ENCODE measurements at places on chromosomes 7 and 10.

- no peak for DNase-seq
Observed at GRCh38 chr10:26840938-26841732, 19.6 kb downstream of the ABI1 start.

GRCh38 chr7:80609751-80610150 lies 28.7 kb upstream of the CD36 start:
- DNase-seq = no peak

GRCh38 chr7:17690030-17690429 lies 250.3 kb downstream of the SNX13 start:
- no peak for DNase-seq

GRCh38 chr7:85806321-85806720 lies 619.5 kb upstream of the SEMA3D start:
- DNase-seq = no peak

DNA sequence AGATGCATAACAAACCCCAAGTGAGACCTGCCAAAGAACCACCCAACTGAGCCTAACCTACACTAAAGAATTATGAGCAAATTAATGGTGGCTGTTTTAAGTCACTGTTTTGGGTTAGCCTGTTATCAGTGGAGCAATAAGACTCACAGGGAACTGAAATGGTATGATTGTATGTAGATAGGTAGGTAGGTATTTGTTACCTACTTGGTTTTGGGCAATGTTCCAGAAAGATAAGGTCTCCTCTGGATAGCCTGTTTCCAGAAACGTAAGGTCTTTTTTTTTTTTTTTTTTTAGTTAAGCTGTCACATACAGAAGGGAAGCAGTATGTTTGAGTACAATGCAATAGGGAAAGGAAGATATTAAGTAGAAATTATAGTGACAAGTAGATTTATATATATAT lies 47.6 kb downstream of the PSMC2 start:
- DNase-seq = no peak

DNA sequence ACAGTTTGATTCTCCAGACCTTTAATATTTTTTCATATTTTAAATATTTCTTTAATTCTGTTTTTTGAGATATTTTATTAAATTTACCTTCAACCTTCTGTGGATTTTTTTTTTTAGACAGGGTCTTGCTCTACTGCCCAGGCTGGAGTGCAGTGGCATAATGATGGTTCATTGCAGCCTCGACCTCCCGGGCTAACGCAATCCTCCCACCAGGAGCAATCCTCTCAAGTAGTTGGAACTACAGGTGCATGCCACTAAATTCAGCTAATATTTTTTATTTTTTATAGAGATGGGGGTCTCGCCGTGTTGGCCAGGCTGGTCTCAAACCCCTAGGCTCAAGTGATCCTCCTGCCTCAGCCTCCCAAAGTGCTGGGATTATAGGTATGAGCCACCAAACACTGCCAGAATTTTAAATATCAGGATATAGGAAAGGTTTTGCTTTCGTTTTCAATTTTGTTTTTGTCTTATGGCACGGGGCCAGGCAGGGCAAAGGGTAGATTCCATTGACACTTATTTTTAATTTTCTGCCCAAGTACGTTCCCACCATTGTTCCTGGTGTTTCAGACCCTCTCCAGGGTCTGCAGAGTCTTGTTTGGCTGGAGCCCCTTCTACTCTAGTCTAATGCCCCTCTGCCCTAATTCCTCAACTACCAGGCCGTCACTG lies 1.2 kb downstream of the TACC2 start:
- no peak for DNase-seq

- no peak for DNase-seq
Observed at GRCh38 chr10:56551037-56551436, 190.0 kb upstream of the ZWINT start.

DNA sequence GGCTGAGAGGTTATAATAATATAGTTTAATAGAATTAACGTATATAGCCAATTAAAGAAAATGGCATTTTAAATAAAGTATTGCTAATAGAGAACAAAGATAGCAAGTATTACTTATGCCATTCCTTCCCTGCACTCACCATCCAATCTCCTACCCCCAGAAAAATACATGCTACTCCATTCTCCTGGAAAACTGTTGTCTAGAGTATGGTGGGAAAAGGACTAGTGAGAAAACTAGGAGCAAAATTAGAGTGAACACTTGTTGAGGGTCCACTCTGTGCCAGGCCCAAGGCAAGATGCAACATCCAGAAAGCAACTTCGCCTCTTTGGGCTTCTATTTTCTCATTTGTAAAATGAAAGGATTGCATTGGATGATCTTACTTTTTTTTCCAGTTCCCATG lies 149.1 kb downstream of the CPED1 start:
- no peak for DNase-seq

GRCh38 chr10:81969136-81969535 lies 94.1 kb downstream of the NRG3 start:
- no peak for DNase-seq

DNA sequence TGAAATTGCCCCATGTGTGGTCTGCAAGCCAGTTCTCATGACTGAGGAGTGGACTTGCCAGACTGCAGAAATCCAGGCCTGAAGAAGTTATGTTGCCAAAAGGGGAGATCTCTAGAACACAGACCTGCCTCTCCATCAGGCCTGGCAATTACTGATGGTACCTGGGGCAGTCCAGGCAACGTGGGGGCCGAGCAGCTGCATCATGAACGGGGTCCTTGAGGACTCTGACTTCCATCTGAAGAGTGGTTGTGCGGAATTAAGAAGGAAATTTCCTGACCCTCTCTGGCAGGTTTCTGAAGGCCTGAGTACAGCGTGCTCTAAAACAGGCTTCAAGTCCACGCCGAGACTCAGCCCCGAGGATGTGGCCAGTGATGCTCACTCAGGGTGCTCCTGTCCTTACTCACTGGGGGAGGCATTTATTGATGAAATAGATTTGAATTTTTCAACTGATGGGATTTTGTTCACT lies 30.4 kb downstream of the RAMP3 start:
- DNase-seq = no peak

GRCh38 chr10:99845837-99846382 lies 63.5 kb downstream of the ABCC2 start:
- DNase-seq = peak; percentile 66

- no peak for DNase-seq
Observed at GRCh38 chr10:108425283-108425964, 1260.9 kb upstream of the SORCS1 start.

DNA sequence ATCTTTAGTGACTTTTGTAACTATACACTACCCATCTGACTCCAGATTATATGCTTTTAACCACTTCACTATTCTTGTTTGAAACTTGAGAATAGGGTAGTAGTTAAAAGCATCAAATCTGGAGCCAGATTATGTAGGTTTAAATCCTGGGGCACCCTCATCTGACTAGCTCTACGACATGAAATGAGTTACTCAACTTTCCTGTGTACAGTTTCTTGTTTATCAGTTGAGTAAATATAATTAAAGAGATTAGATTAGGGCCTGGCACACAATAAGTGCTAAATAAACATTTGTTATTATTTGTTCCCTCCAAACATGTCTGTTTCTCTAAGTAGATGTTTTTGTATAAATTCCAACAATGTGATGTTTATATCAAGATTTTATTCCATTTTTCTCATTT lies 485.3 kb upstream of the LRRTM3 start:
- no peak for DNase-seq

GRCh38 chr10:11835704-11836103 lies 12.5 kb downstream of the PROSER2 start:
- DNase-seq = no peak

DNA sequence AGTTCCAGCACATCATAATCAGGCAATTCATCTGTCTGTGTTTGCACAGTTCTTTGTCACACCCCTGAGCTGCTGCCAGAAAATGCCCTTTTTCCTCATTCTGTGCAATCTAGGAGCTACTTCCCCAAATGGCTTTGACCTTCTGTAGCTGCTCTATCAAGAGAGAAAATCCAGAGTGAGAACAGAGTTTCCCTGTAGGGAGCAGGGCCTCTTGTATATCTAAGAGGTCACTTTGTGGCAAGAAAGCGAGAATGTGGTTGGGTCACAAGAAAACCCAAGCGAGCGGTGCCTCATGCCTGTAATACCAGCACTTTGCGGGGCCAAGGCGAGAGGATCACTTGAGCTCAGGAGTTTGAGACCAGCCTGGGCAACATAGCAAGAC lies 24.3 kb downstream of the SLC29A3 start:
- no peak for DNase-seq

GRCh38 chr10:69104994-69105790 lies 17.3 kb downstream of the SRGN start:
- DNase-seq = no peak

- no peak for DNase-seq
Observed at GRCh38 chr10:119241066-119241465, 33.7 kb downstream of the GRK5 start.

DNA sequence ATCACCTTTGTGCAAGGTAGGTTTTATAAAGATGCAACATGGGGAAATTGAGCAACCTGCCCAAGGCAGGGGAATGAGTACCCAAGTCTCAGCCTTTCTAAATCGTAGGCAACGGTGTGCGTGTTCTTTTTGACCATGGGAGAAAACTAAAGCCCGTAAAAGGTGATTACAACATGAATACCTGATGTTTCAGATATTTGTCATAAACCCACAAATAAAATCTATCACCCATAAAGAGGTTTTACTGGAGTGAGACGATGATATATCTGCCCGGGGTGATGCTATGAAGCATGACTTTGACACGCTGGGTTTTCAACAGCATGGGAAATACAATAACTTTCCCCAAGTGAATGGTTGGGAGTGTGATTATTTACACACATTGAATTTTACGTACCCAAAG lies 406.3 kb upstream of the KLF6 start:
- no peak for DNase-seq

DNA sequence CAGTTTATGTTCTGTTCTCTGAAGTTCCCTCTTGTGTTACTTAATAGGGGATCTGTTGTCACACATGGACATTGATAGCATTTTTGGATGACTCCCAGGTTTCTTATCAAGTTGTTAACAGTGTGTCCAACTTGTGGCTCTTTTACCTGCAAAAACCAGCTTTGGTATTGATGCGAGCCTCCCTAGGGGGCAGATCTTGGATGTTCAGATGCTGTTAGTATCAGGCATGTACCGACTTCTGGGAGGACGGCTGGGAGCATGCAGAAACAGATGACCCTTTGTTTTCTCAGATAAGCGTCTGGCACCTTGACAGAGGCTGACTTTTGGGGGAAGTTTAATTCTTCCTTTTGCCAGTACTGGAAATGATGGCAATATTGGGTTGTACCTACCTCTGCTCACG lies 2.2 kb downstream of the PLPP4 start:
- no peak for DNase-seq

Data from activated naive CD4-positive, alpha-beta T cell treated with Interleukin-2 at 50 U/mL for 16 hours (primary cell).